Muscle of arm (tissue), 14 donors: ENCODE measurements at places on chromosomes 5 and 9. TPM values are rescaled to one million over a fixed set of nuclear protein-coding genes. Genes with fewer than 3 reads are reported as not detected.

The ANXA6 gene
- 322 TPM for polyA plus RNA-seq

The EGR1 gene
- 2,227 TPM for polyA plus RNA-seq

The KIAA1958 gene
- 2.9 TPM for polyA plus RNA-seq

The POU4F3 gene
- polyA plus RNA-seq: not detected

The TRIM7 gene
- 2.3 TPM for polyA plus RNA-seq

The EQTN gene
- polyA plus RNA-seq: not detected

The PPP2CA gene
- polyA plus RNA-seq: 125 TPM

The OR13C5 gene
- not detected for polyA plus RNA-seq

The GARIN3 gene
- not detected for polyA plus RNA-seq

The SHISAL2B gene
- 0.99 TPM for polyA plus RNA-seq

The FAM13B gene
- 23.6 TPM for polyA plus RNA-seq

The PCDHGA12 gene
- polyA plus RNA-seq: not detected

The PLAC8L1 gene
- not detected for polyA plus RNA-seq
